SK-MEL-5 (cell line): ENCODE measurements at places on chromosomes 13 and 19.
A peak's percentile ranks its signal among the peaks of the same experiment; 100 is the strongest.

DNA sequence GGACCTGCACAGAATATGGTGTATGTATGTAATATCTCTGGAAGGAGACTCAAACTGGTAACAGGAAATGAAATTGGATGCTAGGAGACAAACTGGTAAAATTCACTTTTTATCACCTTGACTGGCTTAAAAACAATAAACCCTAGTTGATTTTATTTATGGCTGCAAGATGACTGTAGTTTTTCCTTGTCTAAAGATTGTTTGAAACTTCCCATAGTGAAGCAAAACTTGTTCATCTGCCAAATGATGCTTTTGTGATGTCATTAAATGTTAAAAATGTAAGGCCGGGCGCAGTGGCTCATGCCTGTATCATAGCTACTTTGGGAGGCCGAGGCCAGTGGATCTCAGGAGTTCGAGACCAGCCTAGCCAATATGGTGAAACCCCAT is 2.5 kb upstream of the ECH1 start:
- DNase-seq, result no peak

- DNase-seq, result no peak
These were observed 7.0 kb downstream of the SOX21 start for GRCh38 chr13:94705081-94706030.

- no peak for DNase-seq
These were observed 132.5 kb downstream of the ZNF675 start for GRCh38 chr19:23554548-23554947.

GRCh38 chr19:9178901-9179300 is at the start of gene OR7D2:
Gene OR7D2 (plus strand): TSS chr19:9178979. CDS start chr19:9185782, 6,803 bp downstream.
- DNase-seq, result no peak

DNA sequence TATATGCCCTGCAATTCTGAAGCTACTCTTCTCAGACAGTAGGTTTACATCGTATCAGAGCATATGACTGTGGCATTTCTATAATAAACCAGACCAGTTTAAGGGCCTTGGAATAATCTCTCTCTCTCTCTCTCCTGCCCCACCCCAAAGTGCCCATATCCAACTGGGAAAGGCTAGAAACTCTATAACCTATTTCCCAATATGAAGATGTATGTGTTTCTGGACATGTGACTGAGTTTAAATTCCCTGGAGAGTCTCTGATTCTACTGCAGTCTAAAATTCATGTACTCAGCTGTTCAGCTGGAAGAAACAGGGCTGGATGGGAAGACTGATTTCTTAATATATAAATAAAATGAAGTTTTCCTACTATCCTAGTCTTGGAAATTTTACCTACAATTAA is 91.9 kb upstream of the MBNL2 start:
- no peak for DNase-seq

DNA sequence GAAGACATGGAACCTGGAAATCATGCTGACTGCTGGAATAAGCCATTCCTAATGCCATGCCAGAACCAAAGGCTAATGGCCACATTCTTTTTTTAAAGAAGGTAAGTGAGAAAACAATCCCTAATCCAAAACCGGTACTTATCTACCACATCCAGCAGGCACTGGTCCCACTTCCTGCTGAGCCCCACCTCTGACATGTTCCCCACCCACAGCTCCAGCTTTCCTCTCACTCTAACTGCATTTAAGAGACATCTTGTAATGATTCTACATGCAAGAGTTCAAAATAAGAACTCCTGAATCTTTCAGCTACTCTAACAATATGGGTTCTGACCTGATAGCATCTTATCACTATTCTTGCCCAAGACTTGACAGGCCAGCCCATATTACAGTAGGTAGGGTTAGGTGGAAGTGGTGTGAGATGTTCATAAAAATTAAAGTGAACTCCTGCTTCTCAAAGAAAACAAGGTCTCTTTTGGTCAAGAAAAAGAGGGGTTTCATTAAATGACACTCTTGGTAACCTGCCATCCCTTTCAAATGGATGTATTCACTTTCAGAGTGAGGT is 41.9 kb downstream of the N4BP2L2 start:
- no peak for DNase-seq

- DNase-seq, result no peak
These were observed 1.9 kb downstream of the LDLR start for GRCh38 chr19:11090997-11091702.

GRCh38 chr19:33497131-33497777 is 24.3 kb downstream of the PEPD start:
- DNase-seq, result no peak

- DNase-seq, result no peak
These were observed 86.1 kb upstream of the DOCK9 start for GRCh38 chr13:99063952-99064351.

- DNase-seq, result no peak
These were observed 1243.7 kb upstream of the PCDH9 start for GRCh38 chr13:68473834-68474326.

- no peak for DNase-seq
These were observed 5.6 kb upstream of the EEF1AKMT1 start for GRCh38 chr13:20779405-20779804.

GRCh38 chr19:5520501-5520900 is 47.3 kb downstream of the TINCR start:
- DNase-seq, result no peak

- no peak for DNase-seq
These were observed 649.6 kb downstream of the SLITRK1 start for GRCh38 chr13:83232626-83233025.

GRCh38 chr13:31862828-31863227 is 123.5 kb downstream of the RXFP2 start:
- DNase-seq, result no peak

DNA sequence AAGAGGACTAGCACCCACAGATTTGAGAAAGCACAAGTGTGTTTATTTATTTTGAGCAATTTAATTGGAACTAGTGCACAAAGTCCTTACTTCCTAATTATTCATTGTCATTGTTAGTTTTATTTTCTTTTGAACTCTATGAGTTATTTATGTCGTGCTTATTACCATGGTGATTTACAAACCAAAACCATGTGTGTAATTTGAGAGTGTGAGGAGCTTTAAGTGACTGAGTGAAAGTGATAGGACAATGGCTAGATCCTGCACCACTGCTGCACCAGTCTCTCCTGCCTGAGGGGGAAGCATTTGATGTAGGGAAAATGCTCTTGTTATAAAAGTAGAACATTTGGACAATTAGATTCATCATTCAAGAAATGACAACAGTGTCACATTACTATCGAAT is 172.3 kb upstream of the KLF12 start:
- DNase-seq, result no peak

DNA sequence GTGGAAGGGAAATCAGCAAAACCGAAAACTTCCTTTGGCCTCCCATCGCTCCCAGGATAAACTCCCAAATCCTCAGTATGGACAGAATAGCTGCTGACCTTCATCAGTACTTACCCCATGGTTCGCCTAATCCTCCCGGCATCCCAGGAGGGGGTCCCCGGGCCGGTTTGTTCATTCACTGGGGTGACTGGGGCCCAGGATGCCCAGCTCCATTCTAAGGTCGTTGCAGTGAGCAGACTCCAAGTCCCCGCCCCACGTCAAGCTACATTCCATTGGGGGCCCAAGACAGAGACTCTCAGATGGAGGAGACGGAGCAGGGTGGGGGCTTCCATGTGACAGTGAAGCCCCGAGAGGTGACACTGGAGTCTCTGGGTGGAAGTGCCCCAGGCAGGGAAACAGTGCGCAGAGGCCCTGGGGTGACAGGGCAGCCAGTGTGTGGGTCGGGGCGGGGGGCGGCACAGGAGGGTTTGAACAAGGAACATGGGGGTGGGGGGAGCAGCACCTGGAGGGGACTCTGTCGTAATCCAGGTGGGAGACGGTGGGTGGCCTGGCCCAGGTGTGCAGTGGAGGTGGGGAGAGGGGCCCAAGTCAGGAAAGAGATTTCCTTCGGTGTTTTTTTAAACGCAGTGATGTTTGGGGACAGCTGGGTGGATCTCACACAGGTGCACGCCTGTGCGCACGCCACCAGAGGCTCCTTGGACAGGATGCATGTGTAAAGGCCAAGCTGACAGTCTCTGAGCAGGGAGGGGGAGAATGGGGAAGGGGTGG is 5.1 kb downstream of the SSBP4 start:
- no peak for DNase-seq

GRCh38 chr13:62205273-62205672 is 789.6 kb upstream of the PCDH20 start:
- no peak for DNase-seq

DNA sequence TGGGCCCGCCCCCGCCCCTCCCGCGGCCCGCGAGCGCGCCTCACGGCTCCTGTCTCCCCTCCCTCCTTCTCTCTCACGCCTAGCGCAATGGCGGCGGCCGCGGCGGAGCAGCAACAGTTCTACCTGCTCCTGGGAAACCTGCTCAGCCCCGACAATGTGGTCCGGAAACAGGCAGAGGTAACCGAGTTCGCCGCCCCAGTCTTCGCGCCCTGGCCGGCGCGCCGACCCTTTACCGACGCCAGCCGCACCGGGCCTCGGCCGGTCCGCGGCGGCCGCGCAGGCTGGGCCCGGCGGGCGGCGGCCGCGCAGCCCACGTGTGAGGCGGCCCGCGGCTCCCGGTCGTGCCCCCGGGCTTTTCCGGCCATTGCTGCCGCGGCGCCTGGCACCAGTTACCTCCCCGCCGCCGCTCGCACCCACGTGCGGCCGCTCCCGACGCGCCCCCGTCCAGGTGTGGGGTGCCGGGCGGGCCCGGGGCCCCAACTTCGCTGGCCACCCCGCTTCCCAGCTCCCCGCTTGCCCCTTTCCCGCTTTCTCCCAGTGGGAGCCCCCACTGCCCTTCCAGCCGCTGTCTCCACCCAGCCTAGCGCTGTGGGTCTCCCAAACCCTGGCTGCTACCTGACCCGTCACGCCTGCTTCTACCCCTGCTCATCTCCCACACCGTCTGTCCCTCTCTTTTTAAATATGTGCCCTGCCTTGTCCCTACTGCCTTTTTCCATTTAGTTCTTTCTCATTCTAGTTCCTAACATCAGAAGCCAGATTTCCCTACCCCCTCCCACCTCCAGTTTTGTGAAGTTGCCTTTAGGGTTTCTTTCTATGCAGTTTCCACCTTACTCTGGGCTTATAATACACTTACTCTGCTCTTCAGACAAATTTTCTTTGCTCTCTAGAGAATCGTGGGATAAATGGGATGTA is 23.4 kb downstream of the IPO5 start:
- DNase-seq, result peak; percentile 16

- DNase-seq, result no peak
These were observed 87.6 kb downstream of the RNF17 start for GRCh38 chr13:24851546-24851945.

DNA sequence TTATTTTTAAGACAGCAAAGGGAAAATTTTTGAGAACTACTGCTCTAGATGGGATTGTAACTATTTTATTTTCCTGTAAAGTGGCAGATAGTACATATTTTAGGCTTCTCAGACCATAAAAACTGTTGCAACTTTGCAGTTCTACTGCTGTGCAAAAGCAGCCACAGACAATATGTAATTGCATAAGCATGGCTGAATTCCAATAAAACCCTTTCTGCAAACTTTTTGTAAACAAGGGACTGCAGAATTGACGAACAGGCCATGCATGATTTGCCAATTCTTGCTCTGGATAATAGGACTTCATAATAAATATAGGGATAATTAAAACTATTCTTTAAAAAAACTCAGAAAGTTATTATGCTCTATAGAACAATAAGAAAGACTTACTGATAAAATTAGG is 149.1 kb downstream of the SLITRK5 start:
- DNase-seq, result no peak

GRCh38 chr13:104831831-104832230 is 1703.6 kb downstream of the EFNB2 start:
- DNase-seq, result no peak

DNA sequence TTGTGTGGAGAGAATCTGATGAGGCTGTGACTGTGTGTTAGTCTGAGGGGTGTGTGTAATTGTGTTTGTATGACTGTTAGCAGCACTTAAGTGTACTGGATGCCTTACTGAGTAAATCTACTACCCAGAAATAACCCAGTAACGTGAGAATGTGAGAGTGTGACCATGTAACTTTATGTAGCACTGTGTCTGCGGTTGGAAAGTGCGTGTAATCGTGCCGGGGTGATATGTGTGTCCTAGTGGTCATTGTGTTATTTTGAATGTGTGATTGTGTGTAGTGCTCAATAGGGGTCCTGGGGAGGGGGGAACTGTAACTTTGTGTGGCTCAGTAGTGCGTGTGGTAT is 550 bp downstream of the ZNF383 start:
- DNase-seq, result no peak

DNA sequence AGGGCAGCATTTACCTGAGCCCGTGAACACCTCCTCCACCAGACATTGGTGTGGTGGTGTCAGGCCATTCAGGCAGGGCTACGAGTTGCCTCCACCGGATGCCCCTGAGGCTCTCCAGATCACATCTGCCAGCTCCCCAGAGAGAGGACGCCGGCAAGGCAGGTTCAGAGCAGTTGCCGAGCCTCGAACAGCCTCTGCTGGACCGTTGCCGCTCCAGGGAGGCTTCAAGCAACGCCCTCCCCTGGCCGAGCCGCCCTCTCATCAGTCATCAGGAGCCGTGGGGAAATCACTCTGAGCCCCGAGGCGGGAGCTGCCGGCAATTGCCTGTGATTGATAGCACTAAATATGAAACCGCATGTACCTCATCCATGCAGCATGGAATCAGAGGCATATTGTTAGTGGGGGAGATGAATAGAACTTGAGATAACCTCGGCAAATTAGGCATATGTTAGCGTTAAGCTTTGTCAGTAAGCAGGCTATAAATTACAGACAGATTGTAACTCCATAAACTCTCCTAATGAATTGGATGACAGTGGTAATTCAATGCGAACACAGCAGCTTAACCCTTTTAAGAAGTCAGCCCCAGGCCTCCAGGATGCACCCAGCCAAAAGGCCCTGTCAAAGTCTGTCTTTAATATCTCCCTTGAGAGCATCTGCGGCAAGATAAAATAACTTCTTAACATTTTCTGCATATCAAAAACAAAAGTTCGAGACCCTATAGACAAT is 29.8 kb upstream of the SPACA7 start:
- DNase-seq, result peak; percentile 7

DNA sequence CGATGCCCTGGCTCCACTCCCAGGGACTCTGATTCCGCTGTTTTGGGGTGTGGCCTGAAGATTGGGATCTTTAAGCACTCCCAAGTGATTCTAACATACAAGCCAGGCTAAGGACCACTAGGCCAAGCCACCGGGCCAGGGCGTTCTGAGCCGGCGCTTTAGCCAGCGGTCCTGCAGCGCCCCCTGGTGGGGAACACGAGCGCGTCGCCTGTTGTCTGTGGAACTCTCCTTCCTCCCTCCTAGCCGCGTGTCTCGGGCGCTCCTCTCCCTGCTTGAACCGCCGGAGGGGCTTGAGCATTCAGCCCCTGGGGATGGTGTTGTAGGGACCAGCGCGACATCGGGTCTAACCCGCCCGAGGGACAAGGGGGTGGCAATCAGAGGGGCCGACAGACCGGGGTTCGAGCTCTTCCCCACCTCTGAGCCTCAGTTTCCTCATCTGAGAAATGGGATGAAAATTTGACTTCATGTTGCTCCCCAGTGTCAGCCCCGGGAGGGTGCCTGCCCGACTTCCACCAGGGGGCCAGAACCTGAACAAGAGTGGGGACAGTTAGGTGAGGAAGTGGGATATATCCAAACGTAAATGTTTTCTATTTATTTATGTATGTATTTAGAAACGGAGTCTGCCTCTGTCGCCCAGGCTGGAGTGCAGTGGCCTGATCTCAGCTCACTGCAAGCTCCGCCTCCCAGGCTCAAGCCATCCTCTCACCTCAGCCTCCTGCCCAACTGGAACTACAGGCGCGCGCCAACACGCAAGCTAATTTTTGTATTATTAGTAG is 18.0 kb upstream of the PNMA8B start:
- DNase-seq, result peak; percentile 77

GRCh38 chr13:56352901-56353300 is 787.8 kb upstream of the PRR20A start:
- no peak for DNase-seq

- peak; percentile 42 for DNase-seq
These were observed 862.1 kb upstream of the MIR17HG start for GRCh38 chr13:90485436-90485835.

GRCh38 chr19:19062454-19063182 is 1.2 kb upstream of the SLC25A42 start:
- no peak for DNase-seq
